ENCODE measurements at places on chromosomes 13 and 19.

- no peak for DNase-seq
Observed at GRCh38 chr13:94657167-94657566, 55.2 kb downstream of the SOX21 start.

DNA sequence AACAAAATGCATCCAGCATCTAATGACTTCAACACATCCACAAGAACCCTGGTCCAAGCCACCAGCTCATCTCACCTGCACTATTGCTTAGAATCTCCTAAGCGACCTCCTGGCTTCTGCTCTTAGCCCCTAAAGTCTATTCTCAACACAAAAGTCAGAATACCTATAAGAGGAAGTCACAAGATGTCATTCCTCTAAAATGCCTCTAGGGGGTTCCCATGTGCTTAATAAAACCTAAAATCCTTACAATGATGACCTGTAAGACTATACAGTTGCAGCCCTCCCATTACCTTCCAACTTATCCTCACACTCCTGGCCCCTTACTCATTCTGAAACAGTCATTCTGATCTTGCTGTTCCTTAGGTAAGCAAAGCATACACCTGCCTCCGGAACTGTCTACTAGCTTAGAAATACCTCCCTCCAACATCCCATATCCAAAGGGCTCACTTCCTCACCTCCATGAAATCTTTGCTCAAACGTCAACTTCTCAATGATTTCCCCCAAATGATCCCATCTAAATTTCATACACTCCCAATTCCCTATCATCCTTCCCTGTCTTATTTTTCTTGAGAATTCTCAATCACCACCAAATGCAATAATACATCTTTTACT is 10.0 kb downstream of the ATP7B start:
- DNase-seq = peak; percentile 10

DNA sequence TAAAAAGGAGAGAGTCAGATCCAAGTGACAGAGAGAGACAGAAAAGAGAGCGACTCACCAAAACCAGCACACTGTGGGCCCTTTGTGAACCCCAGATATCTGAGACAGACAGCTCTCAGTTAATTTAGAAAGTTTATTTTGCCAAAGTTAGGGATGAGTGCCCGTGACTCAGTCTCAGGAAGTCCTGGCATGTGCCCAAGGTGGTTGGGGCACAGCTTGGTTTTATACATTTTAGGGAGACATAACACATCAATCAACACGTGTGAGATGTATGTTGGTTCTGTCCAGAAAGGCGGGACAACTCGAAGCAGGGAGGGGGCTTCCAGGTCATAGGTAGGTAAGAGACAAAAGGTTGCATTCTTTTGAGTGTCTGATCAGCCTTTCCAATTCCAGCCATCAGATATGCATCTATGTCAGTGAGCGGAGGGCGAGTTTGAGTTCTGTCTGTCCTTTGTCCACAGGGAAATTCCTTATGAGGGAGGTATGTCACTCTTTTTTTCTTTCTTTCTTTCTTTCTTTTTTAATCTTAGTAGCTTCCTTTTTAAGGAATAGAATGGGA is 37.2 kb upstream of the ATP11A start:
- DNase-seq = no peak

- peak; percentile 60 for DNase-seq
Observed at GRCh38 chr19:16161840-16162239, 11.5 kb downstream of the CIB3 start.

- DNase-seq = no peak
Observed at GRCh38 chr13:111639196-111639705, 318.8 kb downstream of the TEX29 start.

DNA sequence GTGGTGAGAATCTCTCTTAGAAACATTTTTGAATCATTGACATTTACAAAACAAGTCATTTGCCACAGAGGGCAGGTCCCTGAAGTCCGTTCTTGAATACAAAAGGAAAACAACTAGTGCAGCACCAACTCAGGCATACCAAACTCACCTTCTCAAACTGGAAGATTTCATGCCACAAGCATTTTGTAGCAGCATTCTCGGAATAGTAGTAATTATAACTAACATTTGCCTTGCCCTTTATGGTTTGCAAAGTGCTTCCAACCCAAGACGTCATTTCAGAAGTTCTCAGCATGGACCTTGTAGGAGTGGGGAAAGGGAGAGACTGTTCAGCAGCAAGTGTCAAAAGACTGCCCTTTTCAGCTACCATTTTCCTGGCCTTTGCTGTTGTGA is 344.6 kb downstream of the RFC3 start:
- DNase-seq = peak; percentile 5

- DNase-seq = no peak
Observed at GRCh38 chr13:101626925-101627555, 174.6 kb downstream of the ITGBL1 start.

GRCh38 chr13:42569576-42570344 is 4.2 kb upstream of the TNFSF11 start:
- DNase-seq = no peak

GRCh38 chr13:110817143-110817542 is 97.7 kb downstream of the ANKRD10 start:
- DNase-seq = no peak

- no peak for DNase-seq
Observed at GRCh38 chr19:35295792-35296462, 4.0 kb downstream of the MAG start.

DNA sequence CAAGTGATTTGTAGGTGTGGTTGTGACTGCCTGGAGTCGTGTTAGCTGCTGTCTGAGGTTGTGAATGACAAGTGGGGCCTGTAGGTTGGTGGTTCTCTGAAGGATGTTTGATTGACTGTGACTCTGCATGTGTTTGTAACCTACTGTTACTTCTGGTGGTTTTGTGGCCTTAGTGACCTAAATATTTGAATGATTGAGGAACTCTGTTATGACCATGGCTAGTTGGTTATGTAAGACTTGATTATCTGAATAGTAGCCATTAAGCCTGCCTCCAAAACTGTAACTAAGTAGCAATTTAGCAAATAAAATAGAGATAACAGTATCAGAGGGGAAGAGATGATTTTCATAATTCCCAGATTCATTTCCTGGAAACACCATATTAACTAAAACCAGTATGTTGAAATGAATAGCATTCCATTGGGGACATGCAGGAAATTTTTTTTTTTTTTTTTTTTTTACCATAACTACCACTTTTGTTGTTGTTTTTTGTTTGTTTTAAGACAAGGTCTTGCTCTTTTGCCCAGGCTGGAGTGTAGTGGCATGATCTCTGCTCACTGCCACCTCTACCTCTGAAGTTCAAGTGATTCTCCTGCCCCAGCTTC is 865 bp downstream of the ZNF382 start:
- no peak for DNase-seq

- no peak for DNase-seq
Observed at GRCh38 chr19:23002690-23003422, at the start of gene ZNF728. Gene ZNF728 (minus strand): TSS chr19:23003176. CDS start chr19:23003030, 146 bp downstream.

GRCh38 chr19:33705090-33705847 is 83.5 kb downstream of the CHST8 start:
- DNase-seq = no peak

- no peak for DNase-seq
Observed at GRCh38 chr13:89822467-89822866, 1525.0 kb upstream of the MIR17HG start.

DNA sequence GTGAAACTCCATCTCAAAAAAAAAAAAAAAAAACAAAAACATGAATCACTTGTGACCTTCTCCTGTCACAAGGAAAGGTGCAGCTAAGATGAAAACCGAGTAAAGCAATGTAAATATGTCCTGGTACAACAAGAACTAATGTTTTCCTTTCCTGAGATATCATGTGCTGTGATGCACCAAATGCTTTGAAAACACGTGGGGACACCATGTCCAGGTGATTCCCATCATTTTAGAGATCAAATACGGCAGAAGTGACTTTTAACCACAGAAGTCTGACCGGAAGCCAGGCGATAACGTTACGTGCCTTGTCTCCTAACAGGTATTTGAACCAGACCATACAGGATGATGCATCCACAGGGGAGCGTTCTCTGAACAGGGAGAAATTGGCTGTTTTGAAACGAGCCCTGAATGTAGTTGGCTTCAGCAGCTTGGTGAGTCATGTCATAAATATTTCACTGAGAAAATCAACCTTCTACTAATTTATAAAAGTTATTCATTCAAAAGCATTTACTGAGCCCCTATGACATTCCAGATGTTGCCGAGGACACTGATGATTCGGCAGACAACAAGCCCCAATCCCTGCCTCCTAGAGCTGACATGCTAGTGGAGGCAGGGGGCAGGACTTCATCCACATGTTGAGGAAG is 328.1 kb downstream of the MYO16 start:
- DNase-seq = peak; percentile 91

- DNase-seq = no peak
Observed at GRCh38 chr19:39497701-39497995, 1.1 kb upstream of the DLL3 start.

GRCh38 chr13:73060251-73061160 is 1.7 kb downstream of the KLF5 start:
- peak; percentile 52 for DNase-seq

DNA sequence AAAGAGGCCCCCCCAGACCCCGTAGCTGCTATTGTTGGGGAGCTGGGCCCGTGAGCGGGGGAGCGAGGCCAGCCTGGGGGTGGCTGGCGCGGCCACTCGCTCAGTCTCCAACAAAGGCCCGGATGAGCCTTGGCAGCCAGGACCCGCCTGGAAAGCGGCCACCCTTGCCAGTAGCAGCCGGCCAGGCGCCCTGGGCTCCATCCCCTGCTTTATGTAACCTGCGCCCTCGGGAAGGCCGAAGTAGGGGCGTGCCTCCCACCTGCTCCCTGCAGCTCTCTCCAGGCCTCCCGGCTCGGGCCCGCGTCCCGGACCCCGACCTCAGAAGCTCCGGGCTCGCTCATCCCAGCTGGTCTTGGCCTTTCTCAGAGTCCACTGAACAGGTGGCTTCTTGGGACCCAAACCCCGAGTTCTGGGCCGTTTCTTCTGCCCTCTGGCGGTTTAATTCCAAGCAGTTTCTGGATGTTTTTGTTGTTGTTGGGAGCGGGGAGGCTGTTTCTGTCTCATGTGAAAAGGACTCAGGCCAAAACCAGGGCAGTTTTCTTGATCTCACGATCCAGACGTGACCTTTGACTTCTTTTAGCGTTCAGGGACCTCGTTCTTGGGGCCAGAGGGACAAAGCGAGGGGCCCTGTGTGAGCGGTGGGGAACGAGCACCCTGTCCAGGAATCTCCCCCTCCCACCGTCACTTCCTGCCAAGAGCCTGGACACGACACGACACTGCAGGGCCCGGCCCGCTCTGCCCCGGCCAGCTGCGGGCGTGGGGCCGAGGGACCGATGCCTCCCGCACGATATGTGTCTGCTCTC is 1.2 kb downstream of the CDC34 start:
- DNase-seq = no peak

GRCh38 chr13:101218484-101218883 is 197.8 kb downstream of the NALCN start:
- no peak for DNase-seq

- DNase-seq = no peak
Observed at GRCh38 chr13:59771272-59771671, 392.5 kb downstream of the DIAPH3 start.

- no peak for DNase-seq
Observed at GRCh38 chr19:32719611-32720059, at the start of gene TDRD12. Gene TDRD12 (plus strand): TSS chr19:32719767. CDS start chr19:32720073, 306 bp downstream.

GRCh38 chr13:22219709-22220108 is 548.8 kb downstream of the FGF9 start:
- DNase-seq = no peak

DNA sequence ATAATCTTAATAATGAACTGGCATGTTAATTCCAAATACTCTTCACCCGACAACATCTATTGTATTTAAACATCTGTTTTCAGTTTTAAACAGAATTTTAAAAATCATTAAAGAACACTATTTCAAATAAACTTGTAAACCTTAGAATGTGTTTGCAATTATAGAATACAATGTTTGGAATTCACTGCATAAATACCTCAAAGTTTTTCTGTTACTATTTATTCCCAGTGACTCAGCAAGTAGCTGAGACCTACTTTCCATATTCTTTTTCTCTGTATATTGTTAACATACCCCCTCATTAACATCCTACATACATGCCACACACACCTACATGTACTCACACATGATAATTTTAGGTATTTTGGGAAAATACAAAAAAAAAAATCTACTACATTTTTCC is 1134.3 kb downstream of the SLITRK1 start:
- peak; percentile 22 for DNase-seq

DNA sequence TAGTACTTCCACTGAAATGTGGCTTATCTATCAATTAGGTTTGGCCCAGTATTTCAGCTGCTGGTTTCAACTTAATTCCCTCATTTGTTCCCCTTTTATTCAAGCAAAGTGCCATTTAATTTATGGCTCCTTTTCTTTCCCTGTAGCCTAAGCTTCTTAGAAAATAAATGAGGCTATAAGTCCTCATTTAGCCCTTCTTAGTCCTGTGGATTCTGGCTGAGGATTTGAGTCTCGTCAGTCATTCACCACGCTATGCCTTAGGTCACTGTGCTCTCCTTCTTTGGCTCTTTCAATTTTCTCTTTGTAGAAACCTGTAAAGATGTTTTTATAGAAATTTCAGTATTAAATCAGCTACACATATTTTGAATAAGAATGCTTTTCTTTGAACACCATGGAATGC is 579.1 kb downstream of the GPC6 start:
- no peak for DNase-seq

DNA sequence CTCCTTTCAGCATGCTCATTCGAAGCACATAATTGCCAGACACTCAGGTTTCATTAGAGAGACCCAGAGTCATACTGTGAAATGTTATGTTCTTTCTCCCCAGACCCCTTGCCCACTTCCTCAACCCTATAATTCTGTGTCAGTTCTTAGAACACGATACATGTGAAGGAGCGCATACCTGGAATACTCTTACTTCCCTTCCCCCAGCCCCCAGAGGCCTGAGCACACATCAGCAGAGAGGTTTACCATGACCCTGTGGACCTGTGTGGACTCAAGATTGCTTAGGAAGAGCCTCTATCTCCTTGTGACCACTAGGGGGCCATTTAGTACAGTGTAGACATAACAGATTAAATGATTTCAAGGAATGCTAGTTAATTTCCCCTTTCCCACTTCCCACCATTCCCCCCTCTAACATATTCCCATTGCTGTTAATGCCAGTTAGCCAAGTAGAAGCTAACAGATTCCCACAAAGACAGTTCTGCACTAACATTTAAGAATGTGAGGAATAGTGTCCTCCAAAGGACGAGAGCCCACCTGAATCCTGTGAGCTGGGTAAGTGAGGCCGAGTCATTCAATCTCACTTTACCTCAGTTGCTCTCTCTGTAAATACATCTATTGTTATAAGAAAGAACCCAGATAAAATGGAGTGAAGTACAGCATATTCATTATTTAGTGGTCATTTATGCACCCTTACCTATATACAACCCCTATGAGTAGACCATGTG is 154.2 kb upstream of the MAB21L1 start:
- peak; percentile 56 for DNase-seq

GRCh38 chr19:3319643-3320353 is 46.6 kb upstream of the NFIC start:
- no peak for DNase-seq

GRCh38 chr13:113748101-113748861 is 10.7 kb upstream of the TMEM255B start:
- DNase-seq = no peak

DNA sequence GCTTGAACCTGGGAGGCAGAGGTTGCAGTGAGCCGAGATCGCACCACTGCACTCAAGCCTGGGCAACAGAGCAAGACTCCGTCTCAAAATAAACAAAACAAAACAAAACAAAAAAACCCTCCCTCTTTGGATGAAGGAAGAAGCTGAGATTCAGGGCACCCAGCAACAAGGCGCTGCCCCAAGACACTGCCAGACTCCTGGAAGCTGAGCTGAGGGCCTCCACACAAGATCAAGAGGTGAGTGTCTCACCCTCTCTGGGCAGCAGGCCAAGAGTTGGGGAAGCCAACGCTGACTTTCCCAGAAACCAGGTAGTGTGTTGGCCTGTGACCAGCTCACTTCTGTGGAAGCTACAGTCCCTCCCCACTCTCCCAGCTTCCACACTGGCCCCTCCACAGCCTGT is 3.7 kb upstream of the TYROBP start:
- no peak for DNase-seq
